ENCODE measurements at places on chromosomes 12 and 14.

DNA sequence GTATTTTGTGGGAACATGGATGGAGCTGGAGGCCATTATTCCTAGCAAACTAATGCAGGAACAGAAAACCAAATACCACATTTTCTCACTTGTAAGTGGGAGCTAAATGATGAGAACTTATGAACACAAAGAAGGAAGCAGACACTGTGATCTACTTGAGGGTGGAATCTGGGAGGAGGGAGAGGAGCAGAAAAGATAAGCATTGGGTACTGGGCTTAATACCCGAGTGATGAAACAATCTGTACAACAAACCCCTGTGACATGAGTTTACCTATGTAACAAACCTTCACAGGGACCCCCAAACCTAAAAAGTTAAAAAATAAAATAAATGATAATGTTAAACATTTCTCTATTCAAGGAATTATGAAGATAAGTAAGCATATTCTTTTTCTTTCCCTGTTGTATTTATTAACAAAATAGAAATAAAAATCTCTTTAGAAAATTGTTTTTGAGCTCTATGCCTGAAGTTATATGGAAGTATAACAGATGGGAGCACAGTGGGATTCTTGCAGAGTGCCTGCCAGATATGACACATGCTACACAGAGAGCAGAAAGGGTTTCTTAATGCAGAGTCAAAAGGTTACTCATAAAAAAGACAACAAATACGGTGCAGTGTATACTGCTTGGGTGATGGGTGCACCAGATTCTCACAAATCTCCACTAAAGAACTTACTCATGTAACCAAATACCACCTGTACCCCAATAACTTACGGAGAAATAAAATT, 52.0 kb upstream of the SYNE2 start:
- DNase-seq: no peak

GRCh38 chr12:107731366-107731765, 29.6 kb downstream of the PRDM4 start:
- no peak for DNase-seq

GRCh38 chr12:122835750-122836026, 431 bp downstream of the HIP1R start:
- DNase-seq: no peak

GRCh38 chr12:102960766-102961465, 3.4 kb downstream of the ASCL1 start:
- no peak for DNase-seq

- no peak for DNase-seq
These were observed 256.4 kb upstream of the PWP1 start for GRCh38 chr12:107429006-107429705.

- no peak for DNase-seq
These were observed 404.4 kb downstream of the FLRT2 start for GRCh38 chr14:85934123-85934885.

GRCh38 chr14:104967386-104968152, 10.6 kb downstream of the AHNAK2 start:
- DNase-seq: no peak

DNA sequence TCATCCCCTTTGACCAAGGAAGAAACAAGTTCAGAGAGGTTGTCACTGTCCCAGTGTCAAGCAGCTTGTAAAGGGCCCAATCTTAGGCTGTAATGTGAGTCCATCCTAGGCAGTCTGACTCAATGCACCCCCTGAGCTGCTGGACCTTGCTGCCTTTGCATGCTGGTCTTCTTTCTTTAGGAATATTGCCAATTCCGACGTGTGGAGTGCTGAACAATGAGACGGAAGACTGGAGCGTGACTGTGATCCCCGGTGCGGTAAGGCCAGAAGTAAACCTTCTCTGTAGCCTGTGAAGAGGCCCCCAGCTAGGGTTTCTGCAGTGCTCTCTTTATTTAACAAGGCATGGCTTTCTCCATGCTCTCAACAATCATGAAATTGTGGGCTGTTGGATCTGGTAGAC, 963 bp downstream of the TCTN2 start:
- DNase-seq: no peak

DNA sequence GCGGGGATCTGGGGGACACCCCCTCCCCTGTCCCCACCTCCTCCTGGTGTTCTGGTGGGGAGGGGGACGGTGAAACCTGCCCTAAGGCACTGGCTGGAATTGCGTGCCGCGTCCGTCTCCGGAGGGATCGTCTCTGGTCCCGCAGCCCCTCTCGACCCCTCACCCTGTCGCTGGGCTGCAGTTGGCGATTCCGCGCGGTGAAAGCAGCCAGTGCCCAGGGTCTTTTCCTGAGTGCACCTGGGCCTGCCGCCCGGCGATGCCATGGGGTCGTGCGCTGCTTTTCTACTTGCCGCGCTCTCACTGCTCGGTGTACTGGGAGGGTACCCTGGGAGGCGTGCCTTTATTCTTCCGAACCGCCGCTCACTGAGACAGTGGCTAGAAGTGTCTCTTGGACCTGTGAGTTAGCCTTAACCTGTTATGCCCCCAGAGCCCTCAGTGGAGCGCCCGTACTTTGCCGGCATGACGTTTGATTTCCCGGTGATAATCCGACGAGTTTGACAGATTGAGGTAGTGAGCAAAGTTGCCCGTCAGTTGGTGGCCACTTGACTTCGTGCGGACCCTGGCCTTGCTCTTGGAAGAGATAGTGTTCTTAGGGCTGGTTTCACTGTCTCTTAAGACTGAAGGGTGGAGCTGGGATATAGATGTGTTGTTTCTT, 788 bp downstream of the SFSWAP start:
- DNase-seq: no peak

DNA sequence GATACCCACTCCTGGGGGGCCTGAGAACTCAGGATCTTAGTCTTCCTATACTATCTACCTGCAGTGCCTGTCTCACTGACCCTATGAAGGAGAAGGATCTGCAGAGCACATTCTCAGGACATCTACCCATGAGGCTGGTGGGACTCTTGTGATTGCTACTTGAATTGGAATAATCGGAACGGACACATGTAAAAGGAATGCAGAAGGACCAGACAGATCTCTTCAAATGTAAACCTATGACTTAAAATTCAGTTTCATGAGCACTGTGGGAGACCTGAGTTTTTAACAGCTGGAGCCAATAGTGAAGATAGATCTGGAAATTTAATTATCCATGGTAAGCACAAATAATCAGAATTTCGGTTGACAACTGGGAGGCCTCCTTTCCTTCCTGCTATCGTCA, 35.2 kb upstream of the CPSF6 start:
- DNase-seq: no peak

DNA sequence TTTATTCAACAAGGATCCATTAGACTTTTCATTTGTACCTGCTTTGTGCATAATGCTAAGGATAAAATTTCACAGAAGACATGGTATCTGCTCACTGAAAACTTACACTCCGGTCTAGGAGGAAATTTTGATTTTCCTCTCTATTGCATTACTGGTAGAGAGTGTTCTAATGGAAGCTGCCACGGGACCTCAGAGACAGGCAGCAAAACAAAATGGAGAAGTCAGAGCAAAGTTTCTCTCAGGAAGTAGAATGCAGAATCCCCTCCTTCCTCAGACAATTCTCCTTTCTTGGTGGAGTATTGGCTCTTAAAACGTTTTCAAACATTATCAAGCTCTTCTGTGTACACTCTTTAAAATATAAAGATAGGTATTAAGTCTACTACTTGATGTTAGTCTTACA, 12.3 kb downstream of the CLEC2B start:
- DNase-seq: no peak

DNA sequence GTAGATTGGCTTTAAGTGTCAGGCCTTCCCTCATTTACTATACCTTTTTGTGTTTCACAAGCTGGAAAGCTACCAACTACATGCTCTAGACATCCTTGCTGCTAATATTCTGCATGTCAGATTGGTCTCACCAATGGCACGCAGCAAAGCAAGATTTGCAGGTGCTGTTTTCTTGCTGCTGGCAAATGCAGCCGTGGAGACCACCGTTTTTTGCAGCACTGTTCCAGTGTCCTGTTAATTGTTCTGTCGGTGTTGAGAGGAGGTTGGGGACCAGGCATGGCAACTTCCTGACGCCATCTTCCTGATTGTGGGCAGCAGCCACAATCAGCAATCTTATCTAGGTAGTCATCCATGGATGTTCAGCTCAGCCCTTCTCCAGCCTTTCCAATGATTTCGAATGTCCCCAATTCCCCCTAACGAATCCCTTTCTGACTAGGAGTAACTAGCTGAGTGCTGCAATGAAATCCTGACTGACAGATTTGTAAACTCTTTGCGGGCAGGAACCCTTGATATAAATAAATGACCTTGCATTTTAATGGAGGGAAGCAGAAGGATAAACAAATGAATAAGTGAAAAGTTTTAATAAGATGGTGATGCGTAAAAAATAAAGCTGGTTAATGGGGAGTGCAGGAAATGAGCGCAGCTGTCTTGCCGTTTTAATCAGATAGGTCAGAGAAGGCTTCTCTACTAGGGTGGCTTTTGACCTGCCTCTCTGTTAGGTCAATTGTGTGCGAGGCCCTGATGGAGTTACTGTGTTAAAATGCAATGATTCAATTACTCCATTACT, 574 bp upstream of the CRADD start:
- DNase-seq: no peak

DNA sequence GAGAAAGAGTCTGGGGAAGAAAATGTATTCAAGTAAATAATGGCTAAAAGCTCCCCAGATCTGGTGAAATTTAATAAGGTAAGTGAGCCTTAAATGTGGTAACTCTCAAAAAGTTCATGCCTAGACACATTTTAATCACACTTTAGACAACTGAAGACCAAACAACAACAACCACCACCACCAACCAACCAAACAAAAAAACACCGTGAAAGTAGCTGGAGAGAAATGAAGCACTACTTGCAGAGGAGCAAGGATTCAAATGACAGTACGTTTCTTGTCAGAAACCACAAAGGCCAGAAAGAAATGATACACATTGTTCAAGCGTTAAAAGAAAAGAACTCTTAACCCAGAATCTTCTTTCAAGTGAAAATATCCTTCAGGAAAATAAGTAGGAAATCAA, 208.3 kb downstream of the MYRFL start:
- DNase-seq: no peak

- DNase-seq: no peak
These were observed 88.5 kb downstream of the GPR135 start for GRCh38 chr14:59376686-59377085.

GRCh38 chr14:97442363-97442762, 645.2 kb downstream of the VRK1 start:
- DNase-seq: no peak

DNA sequence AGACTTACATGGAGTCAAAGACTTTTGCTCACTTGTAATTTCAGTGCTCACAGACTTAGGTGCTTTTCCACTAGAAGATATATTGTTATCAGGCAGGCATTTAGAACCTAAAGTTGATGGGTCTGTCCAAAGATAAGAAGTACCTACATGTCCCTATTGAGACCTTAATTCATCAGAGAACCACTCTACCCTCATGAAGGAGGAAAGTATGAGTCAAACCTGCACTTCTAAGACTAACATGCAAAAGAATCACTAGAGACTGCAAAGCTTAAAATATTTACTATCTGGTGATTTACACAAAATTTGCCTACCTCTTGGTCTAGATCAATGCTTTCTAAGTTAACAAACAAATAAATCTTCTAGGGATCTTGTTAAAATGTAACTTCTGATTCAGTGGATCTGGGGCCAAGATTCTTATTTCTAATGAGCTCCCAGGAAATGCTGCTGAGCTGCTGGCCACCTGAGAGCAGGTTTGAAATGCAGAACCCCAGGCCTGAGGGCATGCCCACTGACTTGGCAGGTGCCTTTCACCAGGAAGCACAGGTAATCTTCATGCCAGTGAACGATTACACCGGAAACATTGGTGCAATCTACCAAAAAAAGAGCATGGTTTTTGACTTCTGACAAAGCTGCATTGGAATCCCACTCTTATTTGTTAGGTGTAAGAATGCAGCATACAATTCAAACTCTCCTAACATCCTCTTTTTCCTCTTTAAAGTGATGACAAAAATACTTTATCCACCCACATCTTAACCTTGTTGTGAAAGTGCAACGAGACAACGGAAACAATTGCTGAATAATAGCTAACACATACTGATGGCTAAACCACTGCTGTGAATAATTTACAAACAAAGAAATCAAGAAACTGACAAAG, 214.2 kb downstream of the ADAMTS20 start:
- DNase-seq: no peak

DNA sequence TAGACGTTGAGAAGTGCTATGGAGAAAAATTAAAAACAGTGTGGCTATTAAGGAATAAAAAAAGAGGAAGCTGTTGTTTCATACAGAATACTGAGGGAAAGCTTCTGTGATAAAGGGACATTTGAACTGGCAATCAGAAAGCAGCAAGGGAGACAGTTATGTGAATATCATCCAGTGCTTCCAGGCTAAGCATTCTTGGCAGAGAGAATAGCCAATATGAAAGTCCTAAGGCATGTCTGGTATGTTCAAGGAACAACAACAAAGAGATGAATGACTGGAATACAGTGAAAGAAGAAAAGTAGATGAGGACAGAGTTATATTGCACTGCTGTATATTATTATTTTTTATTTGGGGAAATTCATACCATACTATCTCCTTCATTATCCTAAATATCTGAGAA, 23.9 kb downstream of the SCAF11 start:
- peak; percentile 52 for DNase-seq

DNA sequence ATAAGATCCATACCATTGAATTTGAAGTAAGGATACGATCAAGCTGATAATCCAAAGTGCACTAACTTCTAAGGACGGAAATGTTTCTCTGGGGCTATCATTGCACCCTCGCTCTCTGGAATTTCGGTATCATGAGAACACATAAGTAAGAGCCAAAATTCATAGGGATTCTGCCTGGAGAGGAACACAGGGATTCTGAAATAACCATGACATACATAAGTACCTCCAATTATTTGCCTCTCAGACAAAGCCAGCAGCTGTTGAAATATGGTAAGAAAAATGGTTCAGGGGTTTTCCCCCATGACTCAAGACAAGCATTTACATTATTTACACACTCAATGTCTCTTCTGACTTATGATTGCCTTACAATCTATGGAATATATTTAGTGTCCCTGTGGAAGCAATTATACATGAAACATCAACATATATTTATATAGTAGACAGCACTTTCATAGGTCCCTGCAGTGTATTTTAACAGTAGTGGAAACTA, 1123.6 kb upstream of the SEL1L start:
- no peak for DNase-seq

GRCh38 chr14:31556191-31556590, 5.0 kb upstream of the NUBPL start:
- no peak for DNase-seq

DNA sequence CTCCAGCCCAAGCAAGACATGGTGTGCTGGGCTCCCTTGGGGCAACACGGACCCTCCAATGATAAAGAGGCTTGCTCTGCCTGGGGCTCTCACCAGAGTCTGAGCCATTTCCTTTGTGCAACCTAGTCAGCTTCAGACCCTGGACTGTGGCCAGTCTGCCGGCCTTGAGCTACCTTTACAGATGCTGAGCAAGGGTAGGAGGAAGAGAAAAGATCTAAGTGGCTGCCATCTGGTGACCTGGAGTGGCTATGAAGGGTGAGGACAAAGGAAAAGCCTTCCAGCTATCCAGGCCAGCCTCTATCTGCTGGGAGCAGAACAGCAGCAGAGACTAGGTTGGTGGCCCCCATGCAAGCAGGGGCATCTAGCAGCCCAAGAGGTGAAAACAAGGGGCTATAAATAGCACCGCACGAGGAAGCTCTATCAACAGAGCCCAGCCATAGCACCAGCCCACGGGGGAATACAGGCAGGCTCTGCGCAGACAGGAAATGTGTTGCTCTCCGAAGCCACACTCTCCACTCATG, 230.1 kb downstream of the FOXN3 start:
- DNase-seq: no peak
